ENCODE measurements at places on chromosomes 1 and 21.

DNA sequence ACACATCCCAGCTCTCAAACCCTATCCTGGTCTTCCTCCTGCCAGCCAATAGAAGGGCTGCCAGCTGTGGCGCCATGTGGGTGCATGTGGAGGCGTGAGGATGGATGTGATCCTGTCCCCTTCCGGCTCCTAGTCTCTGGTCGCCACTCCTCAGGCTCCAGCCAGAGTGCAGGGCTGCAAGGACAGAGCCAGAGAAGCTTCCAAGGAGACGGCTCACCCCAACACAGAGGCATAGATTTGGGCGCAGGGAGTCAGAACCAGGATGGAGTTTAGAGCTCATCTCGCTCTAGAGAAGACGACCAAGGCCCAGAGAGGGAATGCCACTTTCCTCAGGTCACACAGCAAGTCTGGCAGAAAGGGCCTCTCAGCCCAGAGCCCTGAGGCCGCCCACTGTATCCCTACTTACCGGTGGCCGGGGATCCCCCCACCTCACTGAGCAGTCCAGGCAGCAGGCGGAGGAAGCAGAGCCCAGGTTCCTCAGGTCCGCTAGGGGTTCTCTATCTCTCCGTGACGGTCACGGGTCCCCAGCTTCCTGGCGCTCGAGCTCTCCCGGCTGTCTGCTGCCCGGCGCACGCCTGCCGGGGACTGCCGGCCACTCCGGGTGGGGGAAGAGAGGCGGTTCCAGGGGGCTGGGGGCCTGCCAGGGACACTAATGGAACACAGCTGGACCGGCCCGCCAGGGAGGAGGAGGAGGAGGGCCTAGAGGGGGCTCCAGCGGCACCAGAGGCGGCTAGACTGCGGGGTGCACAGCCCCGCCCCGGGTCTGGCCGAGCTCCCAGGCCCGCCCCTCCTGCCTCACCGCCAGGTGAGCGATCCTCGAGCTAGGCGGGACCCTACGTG is at the start of gene COL16A1:
Gene COL16A1, minus strand, starts transcription at position 587 of the 840 bp plus-strand sequence. CDS start 1,824 bp downstream, outside the sequence.
- DNase-seq, result no peak

DNA sequence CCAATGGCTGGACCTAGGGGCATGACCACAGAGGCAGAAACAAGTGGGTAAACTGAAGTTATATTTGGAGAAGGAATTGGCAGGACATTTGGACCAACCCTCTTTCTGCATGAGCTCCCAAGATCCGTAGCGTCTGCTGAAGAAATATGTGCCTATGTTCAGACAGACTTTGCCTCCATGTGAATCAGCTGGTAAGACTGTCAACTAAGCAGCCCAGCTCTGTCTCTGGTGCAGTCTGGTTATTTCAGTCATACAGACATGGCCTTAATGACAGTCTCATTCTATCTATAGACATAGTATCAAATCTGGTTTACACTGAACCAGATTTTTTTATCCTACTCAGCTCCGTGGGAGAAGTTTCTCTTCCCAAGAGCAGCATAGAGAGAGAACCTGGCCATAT is 63.1 kb upstream of the PBX1 start:
- no peak for DNase-seq

- DNase-seq, result no peak
Measured at GRCh38 chr1:177945943-177946650, 23.8 kb downstream of the SEC16B start.

DNA sequence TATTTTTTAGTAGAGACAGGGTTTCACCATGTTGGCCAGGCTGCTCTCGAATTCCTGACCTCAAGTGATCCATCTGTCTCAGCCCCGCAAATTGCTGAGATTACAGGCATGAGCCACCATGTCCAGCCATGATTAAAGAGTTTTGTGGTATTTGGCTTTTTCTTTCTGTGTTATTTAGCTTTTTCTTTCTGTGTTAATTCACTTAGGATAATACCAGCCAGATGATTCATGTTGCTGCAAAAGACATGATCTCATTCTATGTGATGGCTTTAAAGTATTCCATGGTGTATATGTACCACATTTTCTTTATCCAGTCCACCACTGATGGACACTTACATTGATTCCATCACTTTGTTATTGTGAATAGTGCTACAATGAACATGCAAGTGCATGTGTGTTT is 1135.2 kb downstream of the AMY1C start:
- DNase-seq, result no peak

- no peak for DNase-seq
Measured at GRCh38 chr1:108722292-108722691, 9.6 kb downstream of the FNDC7 start.

DNA sequence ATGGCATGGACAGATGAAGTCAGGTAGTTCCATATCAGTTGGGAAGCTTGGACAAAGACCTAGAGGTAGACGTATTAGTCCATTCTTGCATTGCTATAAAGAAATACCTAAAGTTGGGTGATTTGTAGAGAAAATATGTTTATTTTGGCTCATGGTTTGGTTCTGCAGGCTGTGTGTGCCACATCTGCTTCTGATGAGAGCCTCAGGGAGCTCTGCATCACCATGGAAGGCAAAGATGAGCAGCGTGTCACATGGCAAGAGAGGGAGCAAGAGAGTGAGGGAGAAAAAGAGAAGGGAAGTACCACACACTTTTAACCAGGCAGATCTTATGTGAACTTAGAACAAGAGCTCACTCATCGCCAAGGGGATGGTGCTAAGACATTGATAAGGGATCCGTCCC is 9.0 kb downstream of the TSACC start:
- DNase-seq, result no peak

GRCh38 chr1:60141276-60141675 is 67.7 kb upstream of the C1orf87 start:
- DNase-seq, result no peak

DNA sequence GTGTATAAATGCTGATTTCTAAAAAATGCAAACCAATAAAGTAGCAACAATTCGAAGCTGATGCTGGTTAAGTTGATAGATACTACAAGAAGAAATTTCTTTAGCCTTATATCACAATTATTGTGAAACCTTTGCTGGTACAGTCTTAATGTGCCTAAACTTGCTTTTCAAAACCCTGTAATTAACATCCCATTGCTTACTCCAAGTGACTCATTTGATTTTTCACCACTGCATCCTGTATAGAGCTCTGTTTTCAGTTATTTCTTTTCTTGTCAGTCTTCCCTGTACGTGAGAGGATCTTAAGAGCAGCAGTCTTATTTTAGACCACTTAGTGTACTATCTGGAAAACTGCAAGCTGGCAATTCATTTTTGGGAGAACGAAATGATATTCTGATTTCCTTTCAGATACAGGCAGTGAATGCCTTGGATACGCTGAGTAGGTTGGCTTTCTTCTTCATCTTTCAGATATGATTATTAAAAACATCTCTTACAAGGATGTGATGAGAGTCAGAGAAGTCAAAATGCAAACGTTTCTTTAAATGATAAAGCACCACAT is 210.3 kb downstream of the KCTD3 start:
- DNase-seq, result no peak

DNA sequence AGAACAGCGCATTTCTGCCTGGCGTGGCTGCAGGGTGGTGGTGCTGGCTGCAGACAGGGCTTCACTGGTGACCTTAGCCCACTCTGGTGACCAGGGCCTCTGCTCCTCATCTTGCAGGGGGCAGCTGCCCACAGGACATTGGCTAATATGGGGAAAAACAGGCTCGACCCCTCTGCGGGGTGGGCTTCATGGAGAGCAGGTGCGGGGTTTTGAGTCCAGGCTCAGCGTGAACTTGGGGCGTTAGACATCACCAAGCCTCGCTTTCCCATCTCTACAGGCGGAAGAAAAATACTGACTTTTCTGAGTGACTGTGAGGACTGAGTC is 24.4 kb downstream of the LHX4 start:
- no peak for DNase-seq

GRCh38 chr1:66446261-66447001 is 87.5 kb upstream of the SGIP1 start:
- DNase-seq, result no peak

DNA sequence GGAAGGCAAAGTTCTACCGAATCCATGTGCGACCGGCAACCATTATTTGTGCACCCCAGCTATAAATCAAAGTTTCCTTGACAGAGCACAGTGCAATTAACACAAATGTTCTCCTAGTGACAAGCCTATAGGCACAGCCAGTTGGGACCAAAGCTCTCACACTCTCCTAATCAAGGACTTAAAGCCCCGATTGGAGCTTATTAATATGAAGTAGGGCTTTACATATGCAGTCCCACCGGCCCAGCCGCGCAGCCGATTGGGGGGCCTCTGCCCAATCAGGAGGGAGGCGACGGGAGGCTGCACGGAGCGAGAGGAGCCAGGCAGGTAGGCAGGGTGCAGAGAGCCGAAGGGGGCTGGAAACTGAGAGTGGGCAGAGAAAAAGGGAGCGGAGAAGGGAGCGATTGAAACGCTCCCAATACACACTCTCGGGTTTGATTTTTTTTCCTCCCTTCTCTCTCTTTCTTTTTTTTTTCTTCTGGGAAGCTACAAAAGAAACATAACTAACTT is at the start of gene ESRRG:
Gene ESRRG, minus strand, starts transcription at position 156 of the 507 bp plus-strand sequence. Its CDS starts 130 bp downstream, at position 26.
- no peak for DNase-seq

DNA sequence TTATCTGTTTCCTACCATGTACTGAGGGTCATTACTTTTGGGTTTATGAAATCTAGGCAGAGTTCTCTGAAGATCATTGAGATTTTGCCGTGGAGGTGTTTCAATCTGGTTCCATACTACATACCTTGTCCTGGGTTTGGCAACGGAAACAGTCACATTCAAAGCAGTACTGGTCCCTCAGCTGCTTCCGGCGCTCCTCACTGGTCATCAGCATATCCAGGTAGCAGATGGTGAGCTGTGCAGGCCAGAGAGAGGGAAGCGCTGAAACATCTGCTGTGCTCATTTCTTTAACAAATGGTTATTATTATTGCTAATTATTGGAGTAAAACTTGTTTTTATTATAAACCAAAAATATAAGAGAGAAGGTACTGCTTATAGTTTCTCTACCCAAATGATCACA is 591.7 kb downstream of the SMYD3 start:
- no peak for DNase-seq

GRCh38 chr1:239786464-239786863 is 305.2 kb upstream of the FMN2 start:
- no peak for DNase-seq

- no peak for DNase-seq
Measured at GRCh38 chr1:93014168-93014567, 52.9 kb upstream of the DIPK1A start.

GRCh38 chr1:41357451-41358101 is 3.7 kb upstream of the FOXO6 start:
- peak; percentile 61 for DNase-seq

DNA sequence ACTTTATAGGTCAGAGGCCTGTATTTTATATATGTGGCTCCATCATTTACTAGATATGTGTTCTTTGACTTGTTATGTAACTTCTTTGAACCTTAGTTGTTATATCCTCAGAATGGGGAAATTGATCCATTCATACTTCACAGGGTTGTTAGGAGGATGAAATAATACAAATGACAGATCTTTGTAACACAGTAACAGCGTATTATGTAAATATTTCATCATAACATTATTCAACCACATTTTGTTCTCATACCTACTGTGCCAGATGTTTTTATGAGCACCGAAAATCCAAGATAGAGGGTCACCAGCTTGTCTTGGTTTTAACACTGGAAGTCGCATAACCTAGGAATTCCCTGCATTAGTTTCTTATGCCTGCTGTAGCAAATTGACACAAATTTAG is 3.3 kb downstream of the SUCO start:
- DNase-seq, result no peak

DNA sequence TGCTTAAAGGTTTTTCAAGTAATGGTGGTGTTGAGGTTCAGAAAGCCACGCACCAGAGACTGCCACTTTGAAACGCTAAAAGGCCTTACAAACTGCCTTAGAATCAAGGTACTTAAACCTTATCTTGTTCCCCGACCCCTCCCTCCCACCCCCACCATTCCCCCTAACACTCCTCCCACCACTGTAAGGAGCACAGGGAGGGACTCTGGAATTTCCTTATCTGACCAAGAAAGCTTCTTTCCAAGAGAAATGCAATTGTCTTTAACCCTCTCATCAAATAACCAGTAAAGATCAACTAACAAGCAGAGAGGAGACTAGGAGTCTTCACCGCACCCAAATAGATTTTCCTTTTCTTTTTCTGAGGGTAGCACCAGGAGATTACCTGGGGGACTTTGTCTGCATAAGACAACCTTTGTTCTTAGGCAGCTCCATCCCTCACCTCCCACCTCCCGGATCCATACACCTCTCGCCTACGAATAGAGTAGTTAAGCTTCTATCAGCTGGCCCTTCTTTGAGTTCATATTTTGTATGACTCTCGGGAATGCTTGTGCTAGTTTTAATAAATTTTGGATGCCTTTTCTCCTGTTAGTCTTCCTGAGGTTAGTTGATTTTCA is 137.7 kb upstream of the ADGRL2 start:
- DNase-seq, result no peak

- no peak for DNase-seq
Measured at GRCh38 chr21:26098772-26099397, 71.7 kb downstream of the APP start.

Data from chondrocyte (in vitro differentiated cells).